Umbilical cord (tissue), 2 donors: ENCODE measurements at places on chromosomes 16 and 17. TPM values are rescaled to one million over a fixed set of nuclear protein-coding genes. Genes with fewer than 3 reads are reported as not detected.

GRCh38 chr17:78159575-78160158, 8.7 kb upstream of the SYNGR2 start:
- DNase-seq, result no peak

Gene HCRT
- total RNA-seq, result not detected

Gene ADGRG3
- not detected for total RNA-seq

DNA sequence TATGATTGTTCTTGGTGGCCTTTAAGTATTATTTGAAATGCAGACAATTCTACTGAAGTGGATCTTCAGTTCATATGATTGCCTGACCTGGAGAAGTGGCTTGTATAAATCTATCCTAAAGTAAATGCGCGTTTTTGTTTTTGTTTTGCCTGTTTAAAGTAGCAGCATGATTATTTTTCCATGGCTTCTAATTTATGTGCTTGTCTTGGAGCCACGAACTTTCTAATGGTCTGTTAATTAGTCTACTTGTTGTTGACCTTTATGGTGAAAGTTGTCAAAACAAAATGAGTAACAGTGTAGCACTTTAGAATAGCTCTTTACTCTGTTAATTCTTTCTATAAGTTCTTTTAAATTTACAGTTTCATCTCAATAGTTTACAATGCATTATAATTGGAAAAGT, 1.7 kb downstream of the PRKAR1A start:
- no peak for DNase-seq

GRCh38 chr16:53804467-53804866, 100.5 kb downstream of the FTO start:
- no peak for DNase-seq

DNA sequence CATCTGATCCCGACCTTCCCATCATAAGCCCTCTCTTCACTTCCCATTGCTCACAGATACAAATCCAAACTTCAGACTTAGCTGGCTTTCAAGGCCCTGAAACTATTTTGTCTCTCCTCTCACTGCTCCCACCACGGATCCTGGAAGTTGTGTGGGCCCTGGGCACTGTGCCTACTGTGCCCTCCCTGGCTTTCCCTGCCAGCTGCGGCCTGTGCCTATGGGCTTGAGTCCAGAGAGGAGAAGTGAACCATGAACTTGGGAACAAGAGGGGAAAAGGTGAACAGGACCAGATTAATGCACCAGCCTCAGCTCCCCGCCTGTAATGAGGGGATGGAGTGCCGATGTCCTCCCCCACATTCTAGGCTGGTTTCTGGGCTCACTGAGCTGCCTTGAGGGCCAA, 18.9 kb upstream of the KCNJ12 start:
- DNase-seq, result no peak

GRCh38 chr16:14444979-14445810, 184.9 kb downstream of the PARN start:
- no peak for DNase-seq

GRCh38 chr17:78675316-78675616, 98.1 kb upstream of the DNAH17 start:
- no peak for DNase-seq

DNA sequence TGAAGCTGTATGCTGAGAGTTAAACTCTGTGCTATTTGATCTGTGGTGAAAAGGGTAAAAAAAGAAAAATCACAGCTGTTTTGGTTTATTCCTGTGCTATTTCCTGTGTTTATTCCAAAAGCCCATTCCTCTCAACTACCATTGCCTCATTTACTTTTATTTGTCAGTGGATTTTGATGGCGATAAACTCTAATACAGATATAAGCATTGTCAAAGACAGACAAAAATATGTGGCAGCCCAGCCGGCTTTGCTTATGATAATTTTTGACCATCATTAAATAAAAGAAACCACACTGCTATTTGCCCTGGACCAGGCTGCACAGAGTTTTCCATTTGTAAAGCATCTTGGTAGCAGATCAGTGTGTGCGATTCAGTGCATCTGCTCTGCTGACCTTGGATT, 473.6 kb upstream of the ASIC2 start:
- DNase-seq, result no peak

Gene TMEM235
- 0.96 TPM for total RNA-seq

Gene WSCD1
- total RNA-seq, result 5.1 TPM

- peak; percentile 5 for DNase-seq
Measured at GRCh38 chr16:74865922-74866598, 91.4 kb upstream of the FA2H start.

Gene UBN1
- 31.3 TPM for total RNA-seq

DNA sequence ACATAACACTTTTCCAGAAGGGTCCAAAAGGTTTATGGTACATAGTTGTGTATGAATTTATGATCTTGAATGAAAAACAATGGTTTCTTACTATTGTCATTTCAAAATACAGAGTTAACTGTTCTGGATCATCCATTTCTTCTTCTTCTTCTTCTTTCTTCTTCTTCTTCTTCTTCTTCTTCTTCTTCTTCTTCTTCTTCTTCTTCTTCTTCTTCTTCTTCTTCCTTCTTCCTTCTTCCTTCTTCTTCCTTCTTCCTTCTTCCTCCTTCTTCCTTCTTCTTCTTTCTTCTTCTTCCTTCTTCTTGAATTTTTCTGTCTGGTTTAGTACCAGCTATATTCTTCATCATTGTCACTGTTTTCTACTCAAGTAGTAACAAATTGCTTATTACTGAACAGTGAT, 47.8 kb downstream of the TNRC6C start:
- no peak for DNase-seq

DNA sequence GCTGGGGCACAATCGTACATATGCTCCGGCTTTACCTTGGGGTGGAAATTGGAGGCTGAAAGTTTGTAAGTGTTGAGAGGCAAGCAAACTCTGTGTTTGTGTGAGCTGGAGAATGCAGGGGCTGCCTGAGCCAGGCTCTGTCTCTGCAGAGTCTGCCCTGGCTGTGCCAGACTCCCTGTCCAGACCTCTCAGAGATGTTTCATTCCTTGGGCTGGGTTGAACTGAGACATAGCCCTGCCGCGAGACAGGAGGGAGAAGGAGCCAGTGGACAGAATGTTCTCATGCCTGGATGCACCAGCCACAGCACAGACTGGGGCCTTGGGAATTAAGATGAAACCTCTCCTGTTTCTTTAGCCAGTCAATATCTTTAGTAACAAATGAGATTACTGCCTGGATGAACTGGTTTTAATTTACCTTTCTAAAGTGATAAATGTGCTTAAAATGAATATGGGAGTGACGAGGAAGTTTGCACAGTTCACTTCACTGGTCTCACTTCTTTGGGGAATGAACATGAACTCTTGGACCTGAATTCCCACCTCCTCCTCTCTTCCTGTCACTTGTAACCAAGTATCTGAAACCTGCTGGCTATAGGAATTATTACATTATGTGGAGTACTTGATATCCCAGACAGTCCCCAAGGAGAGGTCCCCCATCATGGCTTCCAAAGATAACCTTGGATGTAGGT, 40.1 kb downstream of the YPEL2 start:
- DNase-seq, result peak; percentile 74

- DNase-seq, result no peak
Measured at GRCh38 chr17:56395787-56396186, 197.7 kb upstream of the NOG start.

- no peak for DNase-seq
Measured at GRCh38 chr17:11212792-11213191, 28.2 kb upstream of the SHISA6 start.

Gene NUDT7
- 1.2 TPM for total RNA-seq

- no peak for DNase-seq
Measured at GRCh38 chr16:20798364-20798763, 7.9 kb downstream of the ERI2 start.

Gene MEOX1
- total RNA-seq, result 4.6 TPM

DNA sequence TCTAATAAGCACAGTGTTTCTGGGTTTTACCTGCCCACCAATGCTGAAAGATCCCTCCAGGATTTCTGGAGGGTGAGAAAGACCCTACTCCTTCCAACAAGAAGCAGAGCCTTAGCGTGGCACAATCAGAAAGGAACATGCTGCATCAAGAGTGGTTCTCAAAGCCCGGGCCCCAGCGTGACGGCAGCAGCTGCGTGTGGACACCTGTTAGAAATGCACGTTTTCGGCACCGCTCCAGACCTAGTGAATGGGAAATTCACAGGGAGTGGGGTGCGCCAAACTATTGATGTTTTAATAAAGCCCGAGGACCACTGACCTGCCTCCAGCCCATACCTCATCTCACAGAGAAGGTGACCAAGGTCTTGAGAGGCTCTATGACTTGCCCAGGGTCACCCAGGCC, 55.8 kb downstream of the PECAM1 start:
- no peak for DNase-seq

GRCh38 chr17:13851889-13852288, 217.4 kb upstream of the COX10 start:
- DNase-seq, result no peak

- DNase-seq, result no peak
Measured at GRCh38 chr17:79304884-79305283, 230.3 kb downstream of the ENGASE start.
